ENCODE measurements at places on chromosomes 3 and 15.

DNA sequence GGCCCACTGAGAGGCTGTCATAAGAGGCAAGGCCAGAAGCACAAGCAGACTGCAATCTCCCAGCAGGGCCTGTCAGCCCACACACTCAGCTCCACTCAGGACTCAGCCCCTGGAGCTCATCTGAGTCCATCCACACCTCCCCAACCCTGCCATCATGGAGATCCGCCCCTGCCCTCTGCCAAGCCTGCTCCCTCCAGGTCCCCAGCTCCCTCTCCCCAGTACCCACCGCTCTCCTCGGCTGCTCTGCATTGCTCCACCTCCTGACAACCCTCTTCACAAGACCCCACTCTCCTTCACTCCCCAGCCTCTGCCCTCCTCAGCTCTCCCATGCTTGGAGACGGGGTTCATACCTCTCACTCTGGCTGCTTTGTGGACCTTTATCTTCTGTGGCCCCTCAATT, 11.1 kb downstream of the POC1A start:
- no peak for DNase-seq

- DNase-seq = no peak
Measured at GRCh38 chr15:60091157-60091556, 87.0 kb downstream of the FOXB1 start.

GRCh38 chr3:72690629-72691028, 157.6 kb downstream of the SHQ1 start:
- peak; percentile 33 for DNase-seq

DNA sequence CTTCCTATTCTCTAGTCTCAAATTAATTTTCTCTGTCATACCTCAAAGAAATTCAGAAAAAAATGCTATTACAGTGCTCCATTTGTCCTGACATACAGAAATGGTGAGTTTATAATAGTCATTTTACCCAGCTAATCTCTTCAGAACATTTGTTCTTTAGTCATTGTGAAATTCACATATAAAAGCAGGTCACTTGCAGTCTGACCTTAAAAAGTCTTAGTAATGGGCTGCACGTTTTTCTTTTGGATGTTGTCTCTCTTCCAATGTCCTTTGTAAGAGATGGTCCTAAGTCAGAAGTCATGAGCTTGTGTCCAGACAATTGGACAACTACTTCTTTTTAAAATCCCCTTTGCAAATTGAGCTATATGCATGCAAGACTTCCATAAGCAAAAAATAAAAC, 17.0 kb upstream of the IL1RAP start:
- DNase-seq = no peak

DNA sequence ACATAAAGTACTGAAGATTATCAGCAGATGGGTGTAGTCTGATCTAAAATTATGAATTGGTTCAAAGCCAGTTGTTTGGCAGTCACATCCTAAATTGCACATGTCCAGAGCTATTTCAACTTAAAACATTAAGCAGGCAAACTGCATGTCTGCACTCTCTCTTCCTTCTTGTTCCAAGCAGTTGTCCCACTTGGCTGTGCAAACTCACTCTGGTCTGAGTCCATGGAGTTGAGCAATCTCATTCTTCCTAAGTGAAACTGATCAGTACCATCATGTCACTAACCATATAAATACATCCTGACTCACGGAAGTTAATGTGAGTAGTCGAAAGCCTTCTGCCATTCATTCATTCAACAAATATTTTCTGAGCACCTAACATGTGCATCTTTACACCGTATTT, 353.0 kb downstream of the ROBO1 start:
- DNase-seq = no peak

DNA sequence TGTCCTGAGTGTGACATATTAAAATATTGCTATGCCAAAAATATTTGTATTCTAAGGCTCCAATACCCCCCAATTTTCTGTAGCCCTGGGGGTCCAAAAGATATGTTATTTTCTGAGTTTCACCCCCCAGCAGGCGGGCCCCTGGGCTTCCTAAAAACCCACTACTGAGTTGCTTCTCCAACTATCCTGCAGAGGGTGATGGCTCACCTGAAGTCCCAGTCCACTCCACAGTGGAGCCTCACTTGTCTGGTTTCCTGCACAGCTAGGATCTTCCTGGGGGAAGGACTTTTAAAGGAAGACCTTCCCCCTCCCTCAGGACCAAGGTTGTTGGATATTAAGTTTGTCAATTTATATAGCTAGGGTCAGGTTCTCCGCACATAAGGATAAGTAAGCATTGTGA, 1181.4 kb downstream of the ROBO2 start:
- DNase-seq = no peak

DNA sequence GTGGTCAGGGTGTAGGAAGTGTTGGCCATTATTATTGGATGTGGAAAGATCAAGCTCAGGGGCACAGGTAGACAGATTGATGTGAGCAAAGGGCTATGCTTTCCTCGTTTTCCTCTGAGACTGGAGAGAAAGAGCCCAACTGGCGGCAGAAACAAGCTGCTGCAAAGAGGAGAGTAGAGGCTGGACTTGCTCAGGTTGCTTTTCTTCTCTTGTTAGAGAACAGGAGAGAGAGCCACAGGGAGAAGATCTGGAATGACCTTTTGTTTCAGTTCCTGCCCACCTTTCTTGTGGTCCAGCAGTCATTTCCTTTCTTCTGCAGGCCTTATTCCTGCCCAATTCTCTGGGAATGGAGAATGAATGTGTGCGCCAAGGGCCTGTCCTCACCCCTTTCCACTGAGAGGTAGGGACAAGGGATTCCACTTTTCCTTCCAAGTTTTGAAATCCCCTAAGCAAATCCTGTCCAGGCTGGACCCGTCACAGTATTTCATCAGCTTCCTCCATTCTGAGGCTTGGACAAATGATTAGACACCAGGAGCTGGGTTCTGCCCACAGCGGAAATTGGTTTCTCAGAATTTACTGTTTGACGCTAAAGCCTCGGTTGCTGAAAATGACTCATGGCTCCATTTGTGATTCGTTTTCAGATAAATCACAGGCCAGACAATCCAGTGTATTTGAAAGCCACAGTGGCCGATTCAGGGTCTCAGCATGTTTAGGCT, 16.1 kb downstream of the ZNF80 start:
- DNase-seq = no peak
